WTC11 (cell line): ENCODE measurements at places on chromosomes 6 and 20.

DNA sequence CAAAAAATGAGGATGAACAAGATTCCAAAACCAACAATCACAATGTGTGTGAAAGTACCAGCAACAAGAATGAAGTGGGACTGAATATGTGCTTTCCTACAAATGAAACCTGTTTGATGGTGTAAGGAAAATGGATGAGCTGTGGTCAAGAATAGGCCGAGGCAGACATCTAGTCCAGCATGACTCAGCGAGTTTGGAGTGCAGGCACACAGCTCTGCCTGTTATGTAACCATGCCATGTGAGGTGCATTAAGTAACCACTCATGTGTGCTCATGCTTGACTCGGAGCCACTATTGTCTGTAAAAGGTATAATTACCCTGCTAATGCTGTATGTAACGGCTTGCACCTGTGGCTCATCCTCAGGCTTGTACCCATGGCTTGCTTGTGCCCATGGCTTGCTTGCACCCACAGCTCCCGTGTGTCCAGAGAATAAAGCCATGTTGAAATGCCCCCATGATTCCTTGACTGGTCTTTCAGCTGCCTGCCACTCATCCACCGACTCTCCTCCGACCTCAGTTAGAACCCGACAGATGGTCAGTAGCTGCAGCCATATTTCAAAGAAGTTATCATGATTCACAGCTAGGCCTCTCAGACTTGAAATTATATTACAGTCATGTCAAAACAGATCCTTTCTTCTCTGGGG lies 98.7 kb downstream of the BACH2 start:
- no peak for DNase-seq

- peak; percentile 42 for DNase-seq
Measured at GRCh38 chr6:156654919-156655918, 122.0 kb upstream of the ARID1B start.

DNA sequence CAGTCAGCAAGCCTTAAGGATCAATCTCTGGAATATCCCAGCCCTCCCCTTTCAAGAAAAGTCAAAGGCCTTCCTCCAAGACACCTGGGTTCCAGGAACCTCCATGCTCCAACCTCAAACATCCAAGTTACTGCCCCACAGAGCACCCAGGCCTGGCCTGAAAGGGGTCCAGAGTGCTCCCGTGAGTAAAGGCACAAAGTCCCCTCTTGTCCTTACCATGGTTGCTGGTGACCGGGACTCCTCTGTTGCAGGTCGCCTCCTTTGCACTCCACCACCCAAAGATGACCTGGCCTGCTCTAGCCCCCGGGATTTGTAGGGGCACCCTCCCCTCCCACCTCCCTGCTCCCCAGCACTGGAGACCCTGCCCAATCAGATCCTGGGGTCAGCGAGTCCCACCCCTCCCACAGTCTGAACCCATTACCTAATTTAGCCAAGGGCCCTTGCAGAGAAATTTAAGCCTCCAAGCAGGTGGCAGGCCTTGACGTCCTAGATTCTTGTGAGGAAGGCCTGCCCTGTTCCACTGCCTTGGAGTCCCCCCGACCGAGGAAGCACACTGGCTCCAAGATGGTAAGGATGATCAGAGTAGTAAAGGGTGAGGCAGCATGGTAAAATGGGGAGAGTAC lies at the start of gene TNNC2:
Gene TNNC2, minus strand, starts transcription at position 283 of the 623 bp plus-strand sequence. Its CDS starts 64 bp downstream, at position 219.
- no peak for DNase-seq

GRCh38 chr20:8335495-8336195 lies 203.6 kb downstream of the PLCB1 start:
- no peak for DNase-seq

DNA sequence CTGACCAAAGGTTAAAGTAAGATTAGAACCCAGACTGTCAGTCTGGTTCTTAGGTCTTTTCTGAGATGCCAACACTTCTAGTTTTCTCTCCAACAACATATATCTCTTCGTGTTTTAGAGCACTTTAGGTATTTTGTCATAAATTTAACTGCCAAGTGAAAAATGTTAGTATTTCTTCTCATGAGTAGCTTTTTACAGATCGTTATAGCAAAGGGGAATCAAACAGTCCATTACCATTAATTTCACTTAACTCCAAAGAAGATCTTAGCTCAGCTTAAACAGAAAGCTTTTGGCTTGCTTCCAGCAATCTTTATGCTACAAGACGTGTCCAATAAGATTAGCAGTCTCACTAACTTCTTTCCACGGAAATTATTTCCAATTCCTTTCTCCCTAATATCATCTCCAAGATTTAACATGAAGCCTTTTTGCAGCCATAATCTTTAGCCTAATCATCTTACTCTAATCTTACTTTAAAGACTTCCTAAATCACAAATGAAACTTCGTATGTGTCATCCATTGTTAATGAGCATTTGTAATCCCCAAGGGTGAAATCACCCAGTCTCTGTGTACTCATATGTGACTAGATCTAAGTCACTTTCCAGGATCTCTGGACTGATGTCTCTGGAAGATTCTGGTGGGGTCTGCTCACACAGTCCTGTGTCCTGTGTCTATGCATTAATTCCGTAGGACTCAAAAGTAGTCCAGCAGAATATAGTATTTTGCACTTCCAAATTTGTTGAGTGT lies 38.7 kb downstream of the MOXD1 start:
- DNase-seq: no peak

DNA sequence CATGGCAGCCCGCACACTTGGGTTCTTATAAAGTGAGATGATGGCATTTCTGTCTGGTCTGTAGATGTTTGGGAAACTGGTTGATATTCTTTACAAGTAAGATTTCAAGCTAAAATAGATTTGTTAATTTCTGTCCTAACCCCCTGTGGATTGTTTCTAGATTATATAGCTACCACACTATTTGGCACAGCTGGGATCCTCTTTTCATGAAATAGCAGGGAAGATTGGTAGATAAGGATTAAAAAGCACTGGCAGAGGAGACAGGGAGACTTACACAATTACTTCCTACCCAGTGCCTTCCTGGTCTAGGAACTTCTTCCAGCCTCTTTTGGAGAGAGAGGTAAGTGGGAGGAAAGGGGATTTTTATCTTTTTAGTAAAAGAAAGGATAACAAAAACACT lies 13.2 kb upstream of the ATXN1 start:
- DNase-seq: no peak

DNA sequence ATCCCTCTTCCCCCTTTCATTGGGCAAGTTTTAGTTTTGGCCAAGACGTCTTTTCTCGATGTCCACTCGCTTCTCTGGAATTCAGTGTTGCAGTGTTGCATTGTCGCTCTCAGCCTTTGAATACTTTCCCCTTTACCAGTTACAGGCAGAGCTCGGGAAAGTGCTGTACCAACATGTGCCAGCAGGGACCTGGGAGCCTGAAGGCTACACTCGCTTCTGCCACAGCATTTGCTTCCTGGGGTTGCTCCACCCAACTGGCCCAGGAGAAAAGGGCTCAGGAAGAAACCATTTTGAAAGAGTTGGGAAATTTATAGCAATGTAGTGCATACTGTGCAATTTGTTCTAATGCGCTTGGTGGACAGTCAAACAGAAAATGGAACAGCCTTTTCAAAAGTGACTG lies 78.6 kb downstream of the LINC00237 start:
- peak; percentile 69 for DNase-seq

DNA sequence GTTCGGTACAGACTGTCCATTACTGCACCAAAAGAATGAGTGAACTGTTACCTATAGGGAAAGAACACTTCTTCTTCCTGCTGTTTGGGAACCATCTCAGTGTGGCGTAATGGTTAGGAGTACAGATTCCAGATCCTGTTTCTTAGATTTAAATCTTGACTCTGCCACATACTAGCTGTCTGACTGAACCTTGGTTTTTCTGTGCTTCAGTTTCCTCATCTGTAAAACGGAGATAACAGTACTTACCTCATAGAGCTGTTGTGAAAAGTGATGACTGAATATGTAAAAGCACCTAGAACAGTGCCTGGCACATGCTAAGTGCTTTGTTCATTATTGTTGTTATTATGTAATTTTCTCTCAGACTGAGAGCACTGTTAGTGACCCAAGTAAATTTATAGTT lies 39.8 kb downstream of the STX11 start:
- no peak for DNase-seq
